ENCODE measurements at places on chromosomes 4 and X.

DNA sequence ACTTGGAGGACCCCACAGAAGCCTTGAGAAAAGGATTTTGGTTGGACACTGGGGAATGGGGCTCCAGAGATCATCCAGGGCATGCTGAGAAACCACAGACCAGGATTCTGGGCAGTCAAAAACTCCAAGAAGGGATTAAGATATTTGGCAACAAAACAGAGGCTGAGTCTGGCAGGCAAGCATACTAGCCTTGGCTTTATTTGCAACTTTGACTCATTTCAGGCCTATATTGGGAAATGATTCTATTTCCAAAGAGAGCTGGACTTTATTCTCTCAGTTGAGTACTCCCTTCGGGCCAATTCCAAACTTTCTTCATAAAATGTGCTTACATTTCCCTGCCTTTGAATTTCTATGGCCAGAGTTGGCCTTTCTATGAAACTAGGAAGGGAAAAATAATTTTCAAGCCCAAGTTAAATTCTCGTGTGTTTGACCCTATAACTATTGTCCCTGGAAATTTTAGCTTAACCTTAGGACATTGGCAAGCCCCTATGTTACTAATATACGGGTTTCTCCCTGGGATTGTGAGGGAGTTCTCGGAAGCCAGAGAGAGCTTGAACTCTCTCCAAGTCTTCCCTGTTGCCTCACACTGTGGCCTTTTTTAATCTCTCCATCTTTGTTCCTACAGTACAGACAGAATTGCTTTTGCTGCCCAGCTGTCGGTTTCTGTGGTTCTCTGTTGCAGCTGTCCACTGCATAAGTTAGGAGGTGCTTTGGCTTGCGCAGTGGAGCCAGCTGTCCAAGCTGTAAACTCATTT lies 112.6 kb upstream of the FAM9A start:
- DNase-seq, result peak; percentile 49

DNA sequence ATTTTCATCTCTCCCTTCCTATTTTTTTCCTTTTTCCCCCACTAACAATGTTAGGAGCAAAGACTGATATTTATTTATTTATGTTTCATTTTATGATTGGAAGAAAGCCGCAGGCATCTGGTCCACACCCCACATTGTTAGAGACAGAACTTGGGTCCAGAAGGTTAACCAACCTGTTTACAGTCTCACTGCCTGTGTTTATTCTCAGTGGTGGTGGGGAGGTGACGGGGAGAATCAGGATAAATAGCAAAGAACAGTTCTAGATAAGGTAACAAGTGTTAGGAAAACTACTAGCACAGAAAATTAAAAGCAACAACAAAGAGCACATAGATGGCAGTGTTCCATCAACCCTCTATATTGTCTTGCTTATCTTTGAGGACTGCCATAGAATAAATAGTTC lies 301.7 kb upstream of the DIPK2B start:
- DNase-seq, result no peak

DNA sequence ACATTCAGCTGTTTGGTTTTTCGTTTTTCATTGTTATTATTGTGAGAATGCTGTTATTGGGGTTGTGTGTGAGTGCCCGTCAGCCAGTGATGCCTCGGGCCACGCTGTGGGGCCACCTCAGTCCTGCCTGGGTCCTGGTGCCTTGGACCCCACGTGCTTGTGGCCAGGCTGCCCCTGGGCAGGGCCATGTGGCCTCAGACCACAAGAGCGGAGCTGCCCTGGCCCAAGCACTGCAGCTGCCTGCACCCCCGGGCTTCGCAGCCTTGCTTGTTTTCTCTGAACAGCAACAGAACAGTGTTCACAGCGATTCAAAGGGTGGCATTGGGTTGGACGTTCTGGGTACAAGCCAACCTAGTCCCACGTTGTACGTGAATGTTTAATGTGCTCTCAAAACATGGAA lies 56.9 kb downstream of the CPLX1 start:
- no peak for DNase-seq

DNA sequence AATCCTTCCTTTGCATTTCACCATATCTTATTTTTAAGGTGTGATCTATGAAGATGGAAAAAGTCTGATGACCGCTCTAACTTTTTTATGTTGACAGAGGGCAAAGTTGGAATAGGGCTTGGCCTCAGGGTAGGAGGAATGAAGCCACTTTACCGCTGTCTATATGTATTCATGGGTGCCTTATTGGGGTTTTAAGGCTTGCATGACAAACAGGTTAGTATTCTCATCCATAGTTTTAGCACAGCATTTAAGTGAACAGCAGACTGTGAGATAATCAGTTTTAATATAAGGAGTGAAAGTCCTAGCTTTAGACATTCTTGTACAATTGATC lies 81.7 kb upstream of the BMP2K start:
- no peak for DNase-seq

- DNase-seq, result no peak
Measured at GRCh38 chr4:154658680-154659405, 46.4 kb upstream of the FGG start.

- no peak for DNase-seq
Measured at GRCh38 chr4:163165217-163166017, 1.3 kb downstream of the NAF1 start.

DNA sequence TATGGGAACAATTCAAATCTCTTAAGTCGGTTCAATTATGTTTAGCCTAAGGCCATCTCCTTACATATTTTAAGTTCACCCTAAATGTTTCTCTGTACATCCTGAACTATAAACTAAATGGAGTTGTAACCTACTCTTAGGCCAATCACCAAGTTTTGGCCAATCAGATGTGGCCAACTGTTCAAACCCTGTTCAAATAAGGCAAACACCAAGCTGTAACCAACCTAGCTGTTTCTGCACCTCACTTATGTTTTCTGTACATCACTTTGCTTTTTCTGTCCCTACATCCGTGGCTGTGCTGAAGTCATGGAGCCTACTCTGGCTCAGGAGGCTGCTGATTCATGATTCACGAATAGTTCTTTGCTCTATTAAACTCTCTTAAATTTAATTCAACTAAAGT lies 165.3 kb downstream of the GASK1B start:
- no peak for DNase-seq

- DNase-seq, result no peak
Measured at GRCh38 chr4:70425306-70425705, 27.6 kb downstream of the OPRPN start.

DNA sequence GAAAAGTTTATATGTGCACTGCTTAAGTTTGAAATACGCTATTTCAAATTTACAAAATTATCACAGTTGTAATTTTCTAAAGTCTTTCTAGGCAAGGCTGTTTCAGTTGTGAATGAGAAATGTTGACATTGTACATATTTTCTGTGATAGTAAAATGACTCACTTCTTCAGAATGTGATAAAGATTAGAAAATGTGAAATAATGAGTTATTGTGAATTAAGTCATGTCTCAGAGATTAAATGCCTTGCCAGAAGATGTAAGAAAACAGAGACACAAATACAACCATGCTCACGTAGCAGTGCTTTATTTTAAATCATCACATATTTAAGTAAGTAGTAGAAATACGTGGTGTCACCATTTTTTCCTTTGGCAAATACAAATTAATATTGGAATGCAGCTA lies 768 bp downstream of the CLCN4 start:
- DNase-seq, result peak; percentile 58

GRCh38 chrX:74049126-74049525 lies 254.9 kb upstream of the ZCCHC13 start:
- no peak for DNase-seq

DNA sequence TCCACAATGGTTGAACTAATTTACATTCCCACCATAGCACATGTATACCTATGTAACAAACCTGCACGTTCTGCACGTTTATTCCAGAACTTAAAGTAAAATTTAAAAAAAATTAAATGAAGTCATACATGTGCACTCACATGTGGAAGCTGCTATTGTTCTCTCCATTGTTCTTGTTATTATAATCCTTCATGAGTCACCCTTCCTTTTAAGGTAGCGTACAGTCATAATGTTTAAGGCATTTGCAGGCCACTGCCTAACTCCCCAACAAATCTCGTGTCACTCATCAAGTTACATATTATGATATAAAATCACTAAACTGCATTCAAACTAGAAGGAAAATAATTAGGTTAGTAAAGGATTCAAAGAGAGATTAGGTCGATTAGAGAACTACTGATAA lies 63.6 kb downstream of the SLC7A11 start:
- peak; percentile 55 for DNase-seq

GRCh38 chr4:64341711-64342110 lies 67.5 kb downstream of the TECRL start:
- no peak for DNase-seq
